Left renal pelvis (tissue), 4 donors: ENCODE measurements at places on chromosomes 5 and 9. TPM values are rescaled to one million over a fixed set of nuclear protein-coding genes. Genes with fewer than 3 reads are reported as not detected.

GRCh38 chr5:160685695-160686094 lies 166.3 kb downstream of the ATP10B start:
- DNase-seq = no peak

- no peak for DNase-seq
Observed at GRCh38 chr9:7144265-7145046, 386.7 kb downstream of the KDM4C start.

GRCh38 chr9:22037954-22038690 lies 29.0 kb upstream of the CDKN2B start:
- DNase-seq = no peak

- DNase-seq = no peak
Observed at GRCh38 chr5:1709171-1709803, 90.3 kb downstream of the MRPL36 start.

DNA sequence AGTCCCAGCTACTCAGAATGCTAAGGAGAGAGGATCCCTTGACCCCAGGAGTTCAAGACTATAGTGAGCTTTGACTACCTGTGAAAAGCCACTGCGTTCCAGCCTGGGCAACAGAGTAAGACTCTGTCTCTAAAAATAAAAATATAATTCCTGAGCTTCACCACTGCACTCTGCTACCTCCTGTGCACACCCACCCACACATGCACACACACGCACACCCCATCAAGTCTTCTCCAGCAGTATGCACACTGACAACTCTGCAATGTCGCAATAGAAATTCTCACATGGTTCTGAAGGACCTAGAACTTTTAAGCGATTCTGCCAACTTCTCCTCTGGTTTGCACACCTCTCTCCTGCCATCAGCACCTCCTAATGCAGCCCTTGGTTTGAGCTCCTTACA lies 47.5 kb upstream of the FAT2 start:
- DNase-seq = no peak

DNA sequence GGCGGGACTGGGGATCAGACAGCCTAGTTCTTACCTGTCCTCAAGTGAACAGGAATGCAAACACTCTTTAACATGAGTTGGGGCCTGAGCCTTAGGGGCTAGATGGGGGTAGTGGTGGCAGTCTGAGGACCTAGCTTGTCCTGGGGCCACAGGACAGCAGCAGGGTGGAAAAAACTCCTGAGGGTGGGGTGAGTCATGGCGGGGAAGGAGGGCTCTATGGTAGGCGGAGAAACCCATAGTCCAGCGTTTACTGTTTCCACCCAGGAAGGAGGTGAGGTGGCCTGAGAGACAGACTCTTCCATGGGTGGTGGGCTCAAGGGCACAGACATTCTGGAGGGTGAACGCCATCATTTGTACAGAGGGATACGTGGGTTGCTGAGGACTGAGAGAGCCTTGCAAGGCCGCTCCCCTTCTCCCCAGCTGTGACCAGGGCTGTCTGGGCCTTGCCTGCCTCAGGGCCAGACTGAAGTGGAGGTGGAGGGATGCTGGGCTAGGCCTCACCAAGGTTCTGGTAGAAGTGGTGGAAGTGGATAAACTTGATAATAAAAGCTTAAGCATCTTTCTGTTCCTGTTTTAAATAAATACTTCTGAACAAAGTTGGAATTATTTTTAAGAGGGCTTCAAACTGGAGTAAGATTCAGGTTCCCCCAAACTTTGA lies 1.1 kb upstream of the TSPAN17 start:
- no peak for DNase-seq

DNA sequence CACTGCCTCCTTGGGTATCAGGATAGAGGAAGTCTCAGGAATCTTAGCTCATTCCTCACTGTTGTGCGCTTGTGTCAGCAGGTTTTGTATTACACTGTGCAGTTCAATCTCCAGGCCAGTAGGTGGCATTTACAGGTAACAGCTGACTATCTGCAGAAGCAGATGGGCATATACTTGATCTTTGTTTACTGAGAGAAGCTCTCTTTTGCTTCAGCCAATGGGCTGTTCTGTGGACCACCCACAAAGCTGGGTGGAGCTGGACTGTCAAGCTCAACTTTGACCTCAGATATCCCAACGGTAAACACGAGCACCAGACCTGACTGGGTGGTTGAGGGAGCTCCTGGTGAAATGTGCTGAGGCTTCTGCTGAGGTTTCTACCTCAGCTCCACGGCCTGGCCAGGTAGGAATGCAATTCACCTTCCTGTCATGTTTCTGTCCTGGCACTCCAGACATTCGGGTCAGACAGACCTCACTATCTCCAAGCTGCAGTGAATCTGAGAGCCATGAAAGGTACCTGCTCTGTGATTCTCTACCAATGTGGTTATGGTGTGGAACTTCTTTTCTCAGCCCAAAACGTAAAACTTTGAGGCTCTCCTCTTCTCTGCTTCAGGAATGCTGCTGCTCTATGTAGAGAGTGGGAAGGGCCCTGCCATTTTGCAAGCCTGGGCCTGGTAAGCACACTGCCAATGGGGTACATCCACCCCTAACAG lies 167.9 kb upstream of the ACTBL2 start:
- DNase-seq = no peak

DNA sequence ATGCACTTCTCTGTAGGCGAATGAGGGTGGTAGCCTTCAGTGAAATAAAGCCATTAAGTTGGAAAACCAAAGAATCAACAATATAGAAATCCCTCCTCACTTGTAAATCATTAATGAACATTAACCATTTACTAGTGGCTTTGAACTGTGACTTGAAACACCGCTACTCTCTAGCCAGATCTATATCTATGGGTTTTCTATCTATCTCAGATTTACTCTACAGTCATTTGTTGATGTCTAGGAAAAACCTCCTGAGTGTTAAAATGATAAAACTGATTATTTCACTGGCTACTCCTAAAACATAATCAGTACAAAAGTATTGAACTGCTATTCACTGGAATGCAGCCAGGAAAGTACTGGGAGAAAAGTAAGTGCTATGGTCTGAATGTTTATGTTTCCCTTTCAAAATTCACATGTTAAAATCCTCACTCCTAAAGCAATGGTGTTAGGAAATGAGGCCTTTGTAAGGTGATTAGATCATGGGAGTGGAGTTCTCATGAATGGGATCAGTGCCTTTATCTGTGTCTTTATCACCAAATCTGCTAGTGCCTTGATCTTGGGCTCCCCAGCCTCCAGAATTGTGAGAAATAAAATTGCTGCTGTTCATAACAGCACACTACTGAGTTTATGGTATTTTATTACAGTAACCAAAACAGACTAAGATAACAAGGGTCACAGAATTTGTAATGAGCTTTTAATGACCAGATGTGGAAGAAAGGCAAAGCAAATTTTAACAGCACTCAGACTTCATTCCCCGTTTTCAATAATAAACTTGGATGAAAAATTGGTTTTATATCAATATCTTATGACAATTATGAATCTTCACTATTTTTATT lies 8.6 kb upstream of the OXCT1 start:
- no peak for DNase-seq

GRCh38 chr9:134055981-134056461 lies 11.8 kb downstream of the BRD3 start:
- no peak for DNase-seq

DNA sequence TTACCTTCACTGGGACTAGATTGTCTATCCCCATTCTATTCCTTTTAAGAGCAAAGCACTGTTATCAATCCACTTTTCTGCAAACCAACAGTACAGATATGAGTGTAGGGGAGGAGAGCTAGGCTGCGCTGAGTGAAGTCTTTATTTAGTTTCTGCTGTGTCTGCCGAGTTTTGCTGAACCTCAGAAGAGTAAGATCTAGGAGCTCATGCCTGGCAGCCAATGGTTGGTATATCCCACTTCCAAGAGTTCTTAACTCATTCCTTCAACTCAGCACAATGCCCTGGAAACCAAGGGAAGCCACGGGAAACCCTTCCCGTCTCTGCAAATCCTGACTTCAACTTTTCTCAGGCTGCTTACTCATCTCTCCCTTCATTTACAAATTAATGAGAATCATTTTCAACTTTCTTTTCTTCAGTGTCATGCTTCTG lies 58.0 kb upstream of the JAK2 start:
- DNase-seq = no peak

GRCh38 chr9:4117835-4118610 lies 181.8 kb downstream of the GLIS3 start:
- no peak for DNase-seq

DNA sequence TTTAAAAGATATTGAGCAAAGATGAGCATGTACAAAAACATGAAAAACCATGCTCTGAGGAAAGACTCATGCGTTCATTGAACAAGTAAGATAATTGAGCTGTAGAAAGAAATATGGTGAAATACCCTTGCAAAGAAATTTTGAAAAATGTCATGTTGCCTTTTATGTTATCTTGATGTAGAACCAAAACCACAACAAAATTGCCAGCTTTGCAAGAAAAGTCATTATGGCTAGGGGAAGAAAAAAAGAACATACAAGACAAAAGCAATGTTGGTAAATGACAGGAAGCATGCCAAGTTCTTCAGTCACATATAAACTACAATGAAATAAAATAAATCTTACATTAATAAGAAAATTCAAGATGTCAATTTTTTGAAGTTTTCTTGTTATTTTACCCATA lies 368.0 kb downstream of the IRX1 start:
- no peak for DNase-seq

Gene ADAMTS13
- polyA plus RNA-seq = 8.0 TPM

Gene PCDHB7
- polyA plus RNA-seq = 7.9 TPM
